Muscle of back (tissue), 13 donors: ENCODE measurements at places on chromosomes 6 and 20. TPM values are rescaled to one million over a fixed set of nuclear protein-coding genes. Genes with fewer than 3 reads are reported as not detected.

- DNase-seq = no peak
Measured at GRCh38 chr6:156502969-156503504, 274.1 kb upstream of the ARID1B start.

The OR2H2 gene
- 0.32 TPM for polyA plus RNA-seq

DNA sequence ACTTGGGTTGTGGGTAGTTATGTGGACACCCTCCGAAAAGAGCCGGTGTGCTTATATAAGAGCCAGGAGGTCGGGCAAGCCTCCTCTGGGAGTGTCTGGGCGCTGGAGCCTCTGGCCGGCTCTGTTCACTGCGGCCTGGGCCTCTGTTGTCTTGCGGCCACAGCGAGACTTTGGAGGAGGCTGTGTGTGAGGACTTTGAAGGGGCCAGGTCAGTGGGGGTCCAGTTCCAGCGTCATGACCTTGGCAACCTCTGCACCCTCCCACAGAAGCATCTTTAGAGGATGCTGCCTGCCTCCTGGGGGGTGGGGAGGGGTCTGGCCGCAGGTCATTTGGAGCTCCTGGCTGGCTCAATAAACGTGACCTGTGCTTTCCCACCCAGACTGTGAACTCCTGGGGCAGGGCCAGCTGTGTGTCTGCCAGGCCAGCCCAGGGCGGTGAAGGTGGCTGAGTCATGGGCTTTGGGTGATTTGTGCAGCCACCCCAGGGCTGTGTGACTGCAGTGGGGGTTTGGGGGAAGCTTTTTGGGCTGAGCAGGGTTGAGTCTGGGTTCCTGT, 1.2 kb downstream of the TCEA2 start:
- no peak for DNase-seq

DNA sequence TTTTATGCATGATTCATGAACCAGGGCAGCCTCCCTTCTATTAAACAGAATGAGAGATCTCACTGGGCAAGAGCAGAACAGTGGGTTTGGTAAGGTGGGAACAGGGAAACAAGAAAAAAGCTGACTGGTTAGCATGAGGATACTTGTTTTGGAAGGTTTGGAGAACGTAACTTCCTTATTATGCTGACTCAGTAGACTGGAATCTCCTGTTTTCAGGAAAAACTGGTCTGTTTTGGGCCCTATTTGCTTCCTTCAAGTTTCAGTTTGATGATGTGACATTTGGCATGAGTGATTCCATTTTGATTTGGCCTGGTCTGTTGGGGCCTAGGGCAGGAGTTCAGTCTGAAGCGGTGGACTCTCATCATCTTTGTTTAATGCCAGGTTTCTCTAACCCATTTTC, 172.0 kb downstream of the MYLK4 start:
- DNase-seq = no peak

GRCh38 chr6:2482773-2483172, 237.4 kb upstream of the GMDS start:
- no peak for DNase-seq

The L3MBTL1 gene
- 3.8 TPM for polyA plus RNA-seq

The TAAR2 gene
- not detected for polyA plus RNA-seq
